Activated CD8-positive, alpha-beta memory T cell treated with anti-CD3 and anti-CD28 coated beads for 1 hour (primary cell): ENCODE measurements at places on chromosomes 16 and 17.

DNA sequence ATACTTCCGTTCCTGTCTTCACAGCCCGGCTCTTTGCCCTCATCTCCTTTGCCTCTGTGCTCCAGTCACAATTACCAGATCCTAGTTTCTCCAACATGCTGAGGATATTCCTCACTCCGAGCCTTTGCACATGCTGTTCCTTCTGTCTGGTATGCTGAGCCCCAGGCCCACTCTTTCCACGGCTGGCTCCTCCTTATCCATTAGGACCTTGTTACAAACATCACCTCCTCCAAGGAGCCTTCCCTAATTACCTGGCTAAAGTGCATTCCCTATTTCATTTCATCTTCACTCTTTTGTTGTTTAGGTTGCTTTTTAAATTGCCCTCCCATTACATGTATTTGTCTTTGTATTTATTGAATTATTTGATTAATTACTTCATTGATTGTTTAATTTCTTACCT, 14.9 kb upstream of the ADGRG1 start:
- DNase-seq, result no peak

- no peak for DNase-seq
Measured at GRCh38 chr16:65837464-65837863, 529.0 kb upstream of the CDH5 start.

GRCh38 chr16:68997564-68997963, 107.9 kb upstream of the HAS3 start:
- no peak for DNase-seq

GRCh38 chr17:67518876-67519275, 141.8 kb downstream of the PITPNC1 start:
- no peak for DNase-seq

- DNase-seq, result no peak
Measured at GRCh38 chr16:66585481-66586239, 6.4 kb downstream of the CMTM2 start.

DNA sequence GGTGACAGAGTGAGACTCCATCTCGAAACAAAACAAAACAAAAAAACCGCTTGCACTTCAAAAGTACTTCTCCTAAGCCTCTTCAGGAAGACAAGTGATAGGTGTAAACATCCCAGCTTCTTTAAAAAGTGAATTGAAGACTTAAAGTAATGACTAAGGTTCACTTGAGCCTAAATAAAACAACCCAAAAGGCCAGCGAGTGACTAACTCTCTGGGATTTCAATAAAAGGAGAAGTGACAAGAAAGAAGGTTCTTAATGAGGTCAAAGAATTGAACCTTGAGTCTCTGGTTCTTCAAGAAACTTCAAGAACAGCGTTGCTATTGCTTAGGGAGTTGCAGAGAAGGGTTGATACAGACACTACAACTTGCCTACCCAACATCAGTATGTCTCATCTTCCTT, 42.2 kb downstream of the STX8 start:
- no peak for DNase-seq

- peak; percentile 14 for DNase-seq
Measured at GRCh38 chr17:19237389-19238166, 412 bp downstream of the EPN2 start.

DNA sequence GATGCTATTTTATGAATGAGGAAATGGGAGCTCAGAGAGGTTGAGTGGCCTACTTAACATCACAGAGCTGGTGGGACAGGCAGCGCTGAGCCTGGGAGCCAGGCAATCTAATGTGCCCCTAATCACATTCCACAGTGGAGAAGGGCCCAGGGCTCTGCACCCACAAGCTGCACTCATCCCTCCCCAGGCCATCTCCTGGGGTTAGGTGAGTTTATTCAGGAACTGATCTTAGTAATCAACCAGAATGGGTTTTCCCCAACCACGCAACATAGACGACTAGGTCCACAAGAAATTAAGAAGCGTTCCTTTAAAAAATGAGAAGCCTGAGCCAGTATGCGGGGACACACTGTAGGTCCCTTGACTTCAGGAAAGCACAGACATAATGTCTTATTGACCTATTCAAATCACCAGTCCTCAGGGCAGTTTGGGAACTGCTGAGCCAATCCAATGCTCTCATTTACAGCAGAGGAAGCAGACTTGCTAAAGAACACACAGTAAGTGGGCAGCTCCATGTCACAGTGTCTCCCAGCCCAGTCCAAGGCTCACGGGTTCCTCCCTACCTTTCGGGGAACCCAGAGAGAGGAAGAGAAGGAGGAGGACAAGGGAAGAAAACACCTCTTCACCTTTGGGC, 2.3 kb downstream of the MPP3 start:
- DNase-seq, result no peak

DNA sequence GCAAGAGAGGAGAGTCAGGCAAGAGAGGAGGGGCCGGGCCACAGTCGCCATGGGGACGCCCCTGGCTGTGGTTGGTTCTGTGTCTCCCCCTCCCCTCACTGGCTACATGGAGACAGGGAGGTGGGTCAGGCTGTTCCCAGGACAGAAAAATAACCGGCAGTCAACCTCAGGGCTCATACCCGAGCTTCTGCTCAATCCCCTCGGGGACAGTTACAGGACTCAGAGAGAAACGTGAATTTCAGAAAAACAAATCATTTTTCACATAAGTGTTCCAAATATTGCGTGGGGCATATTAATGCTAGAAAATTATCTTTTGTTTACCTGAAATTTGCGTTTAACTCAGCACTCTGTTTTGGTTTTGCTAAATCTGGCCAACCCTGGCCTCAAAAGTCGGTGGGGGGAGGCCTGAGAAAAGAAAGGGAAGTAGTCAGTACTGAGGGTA, 22.2 kb upstream of the CPSF4L start:
- DNase-seq, result no peak

DNA sequence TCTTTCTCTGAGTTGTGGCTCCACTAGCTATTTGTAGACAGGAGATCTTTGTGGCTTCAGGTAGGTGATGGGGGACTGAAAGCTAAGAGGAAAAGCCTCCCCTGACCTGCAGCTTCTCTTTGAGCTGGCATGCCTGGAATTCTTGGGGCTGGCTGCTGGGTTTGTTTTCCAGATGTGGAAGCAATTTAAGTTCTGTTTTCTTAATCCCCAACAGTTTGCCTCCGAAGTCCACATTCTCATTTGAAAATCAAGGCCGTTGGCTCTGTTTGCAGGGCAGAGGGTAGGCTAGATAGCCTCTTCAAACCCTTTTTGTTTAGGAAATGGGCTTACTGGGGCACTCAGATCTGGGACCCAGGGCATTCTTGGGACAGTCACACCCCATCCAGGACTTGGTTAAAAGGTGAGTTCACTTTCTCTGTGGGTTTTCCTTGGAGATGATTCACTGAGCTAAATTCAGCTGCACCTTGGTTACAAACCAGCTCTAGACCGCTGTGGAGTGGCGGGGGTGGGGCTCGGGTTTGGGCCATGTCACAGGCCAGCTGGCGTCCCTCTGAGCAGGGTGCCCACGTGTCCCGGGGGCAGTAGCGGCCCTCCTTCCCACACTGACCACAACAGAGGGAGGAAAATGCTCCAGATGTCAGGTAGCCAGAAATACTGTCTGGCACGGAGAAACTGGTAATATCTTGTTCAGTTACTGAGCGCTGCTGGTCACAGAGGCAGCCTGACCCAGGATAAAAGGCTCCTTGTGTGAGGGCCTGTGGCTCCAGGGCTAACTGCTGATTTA, 108.5 kb downstream of the RAB11FIP4 start:
- DNase-seq, result no peak

DNA sequence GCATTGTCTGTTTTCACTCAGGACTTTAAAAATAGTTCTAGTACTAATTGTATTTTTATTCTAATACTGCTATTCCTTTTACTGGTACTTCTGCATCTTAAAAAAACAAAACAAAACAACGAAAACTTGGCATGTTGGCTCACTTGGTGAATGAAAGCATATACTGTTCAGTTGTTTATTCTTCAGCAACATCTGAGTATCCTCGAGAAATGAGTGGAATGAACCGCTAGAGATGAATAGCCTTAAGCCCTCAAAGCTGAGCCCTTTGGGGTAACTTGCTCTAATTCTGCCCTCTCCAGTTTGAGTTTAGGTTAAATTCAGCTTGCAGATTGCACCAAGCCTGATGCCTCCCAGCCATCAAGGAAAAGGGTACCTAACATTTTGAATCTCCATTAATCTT, 126.5 kb downstream of the WWOX start:
- no peak for DNase-seq

DNA sequence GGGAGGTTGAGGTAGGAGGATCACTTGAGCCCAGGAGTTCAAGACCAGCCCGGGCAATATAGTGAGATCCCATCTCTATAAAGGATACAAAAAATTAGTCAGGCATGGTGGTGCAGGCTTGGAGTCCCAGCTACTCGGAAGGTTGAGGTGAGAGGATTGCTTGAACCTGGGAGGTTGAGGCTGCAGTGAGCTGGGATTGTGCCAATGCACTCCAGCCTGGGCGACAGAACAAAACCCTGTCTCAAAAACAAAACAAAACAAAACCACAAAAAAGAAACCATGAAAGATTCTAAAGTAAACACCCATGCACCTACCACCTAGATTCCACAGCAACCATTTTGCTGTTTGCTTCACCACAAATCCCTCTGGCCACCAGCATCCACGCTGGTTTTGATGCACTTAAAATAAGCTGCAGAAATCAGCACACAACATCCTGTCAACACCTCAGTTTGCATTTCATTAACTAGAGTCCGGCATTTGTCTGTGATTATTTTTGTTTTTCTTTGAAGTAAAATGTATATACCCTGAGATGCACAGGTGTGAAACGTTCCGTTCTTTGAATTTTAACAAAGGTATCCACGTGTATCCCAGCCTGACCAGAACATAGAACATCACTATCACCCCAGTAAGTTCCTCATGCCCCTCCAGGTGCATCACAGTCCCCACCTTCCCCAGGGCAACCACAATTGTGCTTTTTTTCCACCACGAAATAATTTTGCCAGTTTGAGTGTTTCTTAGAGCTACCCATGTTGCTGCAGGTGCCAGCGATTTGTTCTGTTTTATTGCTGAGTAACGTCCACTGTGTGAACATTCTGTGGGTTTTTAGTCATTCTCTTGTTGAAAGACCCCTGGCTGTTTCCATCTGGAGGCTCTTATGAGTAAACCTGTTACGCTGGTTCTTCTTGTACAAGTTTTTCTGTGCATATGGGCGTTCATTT, 191.5 kb downstream of the SEC14L1 start:
- DNase-seq, result no peak

- DNase-seq, result no peak
Measured at GRCh38 chr16:57373117-57373947, 1.0 kb downstream of the CX3CL1 start.

GRCh38 chr16:22413819-22414218, 39.4 kb upstream of the CDR2 start:
- DNase-seq, result no peak

GRCh38 chr16:21300309-21301167, 22.4 kb upstream of the CRYM start:
- DNase-seq, result no peak

DNA sequence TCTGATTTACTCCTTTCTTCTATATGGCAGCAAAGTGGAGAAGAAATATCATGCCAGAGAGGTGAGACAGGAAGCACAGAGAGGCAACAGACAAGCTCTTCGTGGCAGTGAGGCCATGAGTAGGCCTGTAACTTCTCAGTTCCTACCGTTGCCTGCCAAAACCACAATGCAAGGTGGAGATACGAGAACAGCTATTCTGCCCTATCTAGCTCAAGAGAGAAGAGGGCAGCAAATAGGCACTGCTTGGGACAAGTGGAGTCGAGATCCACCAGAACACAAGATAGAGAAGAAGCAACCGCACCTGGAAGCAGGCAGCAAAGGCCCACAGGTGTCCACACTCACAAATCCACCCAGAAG, 24.8 kb downstream of the RANBP10 start:
- DNase-seq, result no peak

DNA sequence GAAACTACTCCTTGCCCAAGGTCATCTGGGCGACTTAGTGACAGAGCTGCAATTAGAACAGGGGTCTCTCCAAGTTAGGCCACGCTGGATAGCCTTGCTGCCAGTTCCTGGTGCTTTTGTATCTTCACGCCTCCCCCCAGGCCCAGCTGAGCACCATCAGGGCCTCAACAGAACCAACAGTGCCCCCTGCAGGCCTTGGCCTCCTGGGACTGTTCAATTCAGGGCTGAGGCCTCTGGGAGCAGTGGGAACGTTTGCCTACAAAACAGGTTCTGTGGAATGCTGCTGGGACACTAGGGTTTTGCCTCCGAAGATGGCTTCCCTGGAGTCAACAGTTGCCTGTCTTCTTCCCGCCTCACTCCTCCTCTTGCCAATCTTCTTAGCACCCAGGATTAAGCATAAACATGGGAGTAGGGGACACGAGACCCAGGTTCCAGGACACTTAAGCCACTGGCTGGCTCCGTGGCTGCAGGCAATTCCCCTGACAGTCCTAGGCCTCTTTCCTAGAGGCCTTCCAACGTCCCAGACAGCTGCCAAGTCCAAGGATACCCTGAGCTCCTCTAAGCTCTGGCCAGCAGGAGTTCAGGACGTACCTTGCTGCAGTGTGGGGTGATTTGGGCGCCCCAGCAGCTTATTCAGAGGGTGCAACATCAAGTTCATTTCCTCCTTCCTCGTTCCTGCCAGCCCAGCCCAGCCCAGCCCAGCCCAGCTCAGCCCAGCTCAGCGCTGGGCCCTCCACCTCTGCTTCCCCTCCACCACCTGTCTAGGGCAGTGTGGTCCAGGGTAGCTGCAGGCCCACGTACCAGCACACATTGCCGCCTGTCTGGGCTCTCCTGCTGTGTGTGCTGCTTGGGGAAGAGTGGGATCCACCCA, 246.6 kb upstream of the RPL38 start:
- peak; percentile 16 for DNase-seq

DNA sequence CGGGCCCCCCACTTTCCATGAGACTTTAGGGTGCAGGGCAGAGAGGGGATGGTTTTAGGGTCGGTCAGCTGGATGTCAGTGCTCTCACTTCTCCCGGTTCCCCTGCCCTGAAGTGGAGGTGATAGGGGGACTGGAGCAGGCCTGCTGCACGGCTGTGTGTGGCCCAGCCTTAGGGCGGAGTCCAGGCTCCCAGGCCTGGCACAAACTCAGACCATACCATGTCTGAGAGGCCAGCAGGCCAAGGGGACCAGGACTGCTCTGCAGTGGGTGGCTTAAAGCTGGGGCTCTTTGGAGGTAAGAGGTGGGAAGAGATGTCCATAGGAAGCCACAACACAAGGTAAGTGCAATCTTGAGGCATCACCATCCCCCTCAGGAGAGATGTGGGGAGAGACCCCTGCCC, 8.3 kb downstream of the TFAP4 start:
- DNase-seq, result no peak

- DNase-seq, result no peak
Measured at GRCh38 chr16:81569361-81570034, 124.9 kb downstream of the CMIP start.

GRCh38 chr17:49859991-49860953, 12.4 kb upstream of the TAC4 start:
- no peak for DNase-seq

DNA sequence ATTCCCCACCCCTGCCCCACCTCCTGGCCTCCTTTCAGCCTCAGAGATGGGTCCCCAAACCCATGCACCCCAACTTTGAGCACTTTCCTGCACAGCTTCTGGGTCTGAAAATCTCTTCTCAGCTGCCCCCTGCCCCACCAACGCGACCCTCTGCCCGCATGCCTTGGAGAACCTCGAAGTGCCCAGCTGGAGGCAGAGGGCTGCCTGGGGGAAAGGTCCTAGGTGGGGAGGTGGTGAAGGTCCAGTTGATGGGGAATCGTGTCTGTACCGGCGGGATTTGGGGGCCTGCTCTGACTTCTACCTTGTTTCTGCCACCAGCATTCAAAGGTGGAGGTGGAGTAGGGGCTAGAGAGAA, 1.3 kb downstream of the NKD1 start:
- DNase-seq, result no peak
